T-helper 2 cell treated with Interferon-gamma antibody and Interleukin-4, amounts not matched to agents 5 μg/mL and 100 μg/mL, for 36 hours (primary cell): ENCODE measurements at places on chromosomes 12 and 14.

DNA sequence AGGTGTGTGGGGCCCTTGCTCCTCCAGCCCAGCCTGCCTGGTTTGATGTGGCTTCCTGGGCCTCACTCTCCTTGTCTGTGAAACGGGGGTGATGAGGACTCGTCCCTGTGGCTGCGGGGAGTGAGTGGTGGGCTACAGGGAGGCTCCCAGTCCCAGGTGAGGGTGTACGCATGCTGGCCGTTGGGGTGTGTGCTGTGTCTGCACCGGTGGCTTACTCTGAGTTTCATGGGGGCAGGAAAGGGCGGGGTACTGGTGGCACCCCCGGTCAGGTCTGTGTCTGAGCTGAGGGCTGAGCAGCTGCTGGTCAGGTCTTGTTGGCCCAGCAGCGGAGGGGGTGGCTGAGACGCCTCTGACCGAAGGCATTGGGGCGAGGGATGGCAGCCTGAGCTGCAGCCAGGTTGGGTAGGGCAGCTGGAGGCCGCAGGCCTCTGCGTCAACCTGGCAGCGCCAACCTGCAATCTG lies 11.2 kb downstream of the ULK1 start:
- DNase-seq, result no peak

DNA sequence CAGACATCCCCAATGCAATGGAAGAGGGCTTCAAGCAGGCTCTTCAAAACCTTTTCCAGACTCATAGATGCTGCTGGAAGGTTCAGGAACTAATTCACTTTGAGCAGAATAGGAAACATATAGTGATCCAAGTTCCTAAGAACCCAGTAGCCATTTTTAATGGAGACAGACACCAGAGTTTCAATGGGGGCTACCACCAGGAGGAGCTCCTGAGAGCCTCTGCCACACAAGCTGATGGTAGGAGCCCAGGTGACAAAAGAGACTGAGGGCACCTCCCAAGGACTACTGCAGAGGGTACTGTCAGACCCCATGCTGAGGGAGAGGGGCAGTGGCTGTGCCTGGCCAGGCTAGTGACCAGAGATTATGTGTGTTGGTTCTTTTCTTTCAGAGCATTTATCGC lies 45.9 kb downstream of the IFNG start:
- DNase-seq, result peak; percentile 20

- DNase-seq, result no peak
Observed at GRCh38 chr14:73242357-73242901, 5.1 kb downstream of the PAPLN start.

GRCh38 chr14:68612049-68612448 lies 180.8 kb downstream of the ZFP36L1 start:
- no peak for DNase-seq

DNA sequence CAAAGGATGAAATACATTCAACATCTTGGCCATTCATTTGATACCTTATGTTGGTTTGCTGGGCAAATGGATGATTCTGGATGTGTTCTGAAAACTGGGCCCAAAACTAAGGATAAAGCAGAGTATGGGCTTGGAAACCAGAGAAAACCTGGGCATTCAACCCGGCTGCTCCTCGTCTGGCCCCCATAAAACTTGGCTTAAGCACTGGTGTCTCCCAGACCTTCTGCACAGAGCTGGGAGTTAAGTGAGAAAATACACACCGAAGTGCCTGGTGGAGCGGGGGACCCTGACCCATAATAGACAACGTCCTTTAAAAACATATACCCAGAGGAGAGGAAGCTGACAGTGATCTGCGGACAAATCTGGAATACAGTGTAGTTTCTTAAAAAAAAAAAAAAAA lies 112.5 kb downstream of the FOXN3 start:
- no peak for DNase-seq

DNA sequence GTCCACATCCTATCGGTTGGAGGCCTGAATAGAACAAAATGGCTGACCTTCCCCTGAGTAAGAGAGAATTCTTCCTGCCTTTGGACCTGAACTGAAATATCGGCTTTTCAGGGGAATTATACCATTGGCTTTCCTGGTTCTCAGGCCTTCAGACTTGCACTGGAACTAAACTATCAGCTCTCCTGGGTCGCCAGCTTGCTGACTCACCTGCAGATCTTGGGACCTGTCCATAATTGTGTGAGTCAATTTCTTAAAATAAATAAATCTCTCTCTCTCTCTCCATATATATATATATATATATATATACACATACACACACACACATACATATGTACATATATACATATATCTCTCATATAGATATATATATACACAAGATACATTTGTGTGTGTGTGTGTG lies 41.6 kb downstream of the KCNK10 start:
- DNase-seq, result no peak

- DNase-seq, result no peak
Observed at GRCh38 chr12:88662961-88663360, 82.7 kb upstream of the KITLG start.

DNA sequence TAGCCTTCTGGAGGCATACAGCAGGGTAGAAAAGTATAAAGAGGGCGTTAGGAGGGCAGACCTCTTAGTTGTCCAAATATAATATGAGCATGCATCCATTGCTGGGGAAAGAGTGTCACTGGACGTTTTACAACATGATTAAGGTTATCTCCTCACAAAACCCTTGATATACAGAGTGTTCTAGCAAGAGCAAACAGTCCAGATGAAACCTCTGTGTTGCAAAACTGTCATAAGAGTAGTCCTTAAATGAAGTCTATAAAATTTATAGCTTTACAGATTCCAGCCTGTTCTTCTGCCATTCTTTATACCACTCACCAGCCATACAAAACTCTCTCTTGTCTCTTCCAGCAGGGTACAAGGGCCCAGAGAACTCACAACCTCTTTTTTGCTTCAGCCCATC lies 21.7 kb downstream of the WBP11 start:
- DNase-seq, result no peak

- no peak for DNase-seq
Observed at GRCh38 chr14:85479771-85480170, 50.2 kb upstream of the FLRT2 start.

DNA sequence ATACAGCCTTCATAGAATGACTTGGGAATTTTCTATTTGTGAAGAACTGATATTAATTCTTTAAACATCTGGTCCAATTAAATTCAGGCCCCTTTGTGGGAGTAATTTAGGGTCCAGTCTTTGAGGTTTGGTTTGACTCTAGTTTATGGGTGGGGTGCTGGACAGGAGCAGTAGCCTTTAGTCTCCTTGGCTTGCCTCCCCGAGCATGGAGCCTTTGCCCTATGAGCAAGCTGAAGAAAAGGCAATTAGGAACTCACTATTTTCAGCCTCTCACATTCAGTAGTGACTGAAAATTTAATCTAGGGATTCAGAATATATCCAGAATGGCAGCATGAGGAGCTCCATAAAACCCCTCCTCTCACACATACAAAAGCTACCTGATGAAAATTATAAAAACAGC lies 161.1 kb downstream of the TRHDE start:
- no peak for DNase-seq

DNA sequence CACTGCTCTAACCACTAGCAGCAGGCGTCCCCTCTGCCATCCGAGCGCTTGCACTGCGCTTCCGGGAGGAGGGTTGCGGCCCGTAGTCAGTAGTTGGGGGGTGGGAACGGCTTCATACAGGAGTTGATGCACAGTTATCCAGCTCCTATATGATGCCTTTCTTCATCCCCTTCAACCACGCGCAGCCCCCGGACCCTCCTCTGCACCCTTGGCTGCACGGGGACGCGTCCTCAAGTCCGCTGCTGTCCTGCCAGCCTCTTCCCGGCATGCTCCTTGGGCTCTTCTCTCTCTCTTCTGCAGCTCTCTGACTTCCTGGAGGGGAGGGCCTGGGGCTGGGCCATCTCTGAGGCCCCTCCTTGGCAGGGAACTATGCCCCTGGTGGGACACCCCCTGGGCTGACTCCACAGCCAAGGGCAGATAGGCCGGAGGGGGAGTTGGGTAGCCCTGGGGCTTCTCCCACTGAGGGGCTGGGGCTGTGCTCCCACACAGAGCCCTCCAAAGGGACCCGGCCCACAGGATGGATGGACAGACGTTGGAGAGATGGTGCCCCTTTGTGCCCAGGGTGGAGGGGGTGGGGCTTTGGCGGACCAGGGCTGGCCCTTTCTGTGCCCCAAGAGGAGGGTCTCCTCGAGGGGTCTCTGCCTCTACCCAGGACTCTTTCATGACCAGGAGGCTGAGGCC lies 29.0 kb downstream of the RTL1 start:
- no peak for DNase-seq

DNA sequence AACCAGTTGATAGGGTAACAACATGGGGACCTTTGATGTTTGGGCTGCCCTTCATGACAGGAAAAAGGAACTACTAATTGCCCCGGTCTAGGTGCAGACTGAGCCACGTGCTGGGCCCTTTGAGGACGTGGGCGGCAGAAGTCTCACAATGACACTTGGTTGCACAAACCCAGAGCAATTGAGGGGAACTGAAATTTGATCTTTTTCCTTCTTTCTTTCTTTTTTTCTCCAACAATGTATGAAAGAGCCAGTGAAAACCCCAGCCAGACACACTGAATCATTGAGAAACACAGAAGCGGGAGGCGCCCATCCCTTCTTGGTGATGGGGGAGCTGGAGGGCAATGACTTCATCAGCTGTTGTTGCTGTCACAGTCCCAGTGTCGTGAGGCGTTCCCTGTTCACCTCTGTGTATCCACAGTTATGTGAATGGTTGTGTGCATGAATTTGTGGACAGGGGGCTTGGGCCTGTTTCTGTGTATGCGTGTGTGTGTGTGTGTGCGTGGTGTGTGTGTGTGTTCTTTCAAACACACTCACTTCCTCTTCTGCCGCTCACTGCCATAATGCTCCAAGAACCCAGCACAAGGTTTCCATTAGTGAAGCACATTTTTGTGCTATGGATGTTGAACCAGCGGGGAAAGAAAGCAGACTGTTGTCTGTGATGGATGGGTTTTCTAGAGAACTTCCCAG lies 137.5 kb upstream of the CCND2 start:
- DNase-seq, result peak; percentile 78

DNA sequence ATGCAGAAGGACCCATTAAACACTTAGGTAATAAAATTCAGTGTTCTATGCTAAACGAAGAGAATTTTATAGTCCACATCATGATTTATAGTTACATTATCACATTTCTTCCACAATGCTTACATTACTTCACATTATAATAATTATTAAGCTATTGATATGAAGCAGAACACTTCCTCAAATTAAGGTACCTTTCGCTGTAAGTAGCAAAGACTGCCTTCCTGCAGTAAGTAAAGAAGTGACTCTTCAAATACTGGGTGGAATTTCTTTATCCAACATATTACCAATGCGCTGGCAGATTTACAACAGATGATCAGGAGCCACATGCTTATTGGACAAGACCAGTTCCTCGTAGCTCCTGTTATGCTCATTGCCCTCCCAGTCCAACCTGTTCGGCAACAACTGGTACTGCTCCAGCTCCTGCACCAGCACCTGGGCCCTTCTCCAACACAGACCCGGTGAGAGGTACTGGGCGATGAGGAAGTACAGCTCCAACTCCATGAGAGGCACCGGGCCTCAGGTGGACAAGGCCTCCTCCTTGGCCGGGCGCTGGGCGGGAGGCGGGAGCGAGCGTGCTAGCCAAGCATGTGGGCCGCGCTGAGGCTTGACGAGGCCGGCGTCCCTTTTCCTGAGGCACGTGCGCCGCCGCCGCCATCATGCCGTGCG lies 210.7 kb upstream of the ATP2B1 start:
- DNase-seq, result no peak

DNA sequence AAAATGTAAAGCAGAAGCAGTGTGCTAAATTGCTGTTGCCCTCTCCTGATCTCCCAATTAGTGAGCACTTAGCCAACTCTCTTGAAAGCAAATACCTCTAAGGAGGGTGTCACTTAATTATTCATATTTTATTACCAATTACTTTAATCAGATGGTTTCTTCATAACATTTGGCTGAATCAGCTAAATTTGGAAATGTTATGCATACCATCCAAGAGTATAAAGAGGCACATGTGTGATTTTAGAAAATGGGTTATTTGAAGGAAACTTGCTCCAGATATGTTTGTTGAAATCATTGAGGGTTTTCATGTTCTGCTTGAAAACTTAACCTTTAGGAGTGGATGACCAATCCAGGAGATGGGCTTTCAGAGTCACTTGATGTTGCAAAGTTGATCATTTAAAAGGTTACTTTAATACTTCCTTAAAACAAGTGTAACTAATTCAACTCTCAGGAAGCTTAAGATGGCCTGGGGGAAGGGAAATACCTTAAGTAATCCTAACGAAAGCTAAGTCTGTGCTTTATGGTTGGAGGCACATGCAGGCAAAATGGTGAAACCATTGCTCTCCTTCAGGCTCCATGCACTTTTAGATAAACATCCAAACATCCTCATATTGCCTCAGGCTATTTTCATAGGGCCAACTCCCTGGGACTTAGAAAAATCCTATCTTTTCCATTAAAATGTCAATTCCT lies 434.5 kb downstream of the MDGA2 start:
- DNase-seq, result no peak

GRCh38 chr12:121240484-121241101 lies 30.7 kb downstream of the P2RX4 start:
- peak; percentile 73 for DNase-seq

- no peak for DNase-seq
Observed at GRCh38 chr12:25894759-25895158, 63.7 kb upstream of the RASSF8 start.

- DNase-seq, result no peak
Observed at GRCh38 chr12:117408161-117408791, 46.9 kb upstream of the NOS1 start.

- DNase-seq, result no peak
Observed at GRCh38 chr12:11991604-11992003, 79.1 kb upstream of the BCL2L14 start.

- no peak for DNase-seq
Observed at GRCh38 chr14:36367985-36368774, 47.7 kb upstream of the MBIP start.

DNA sequence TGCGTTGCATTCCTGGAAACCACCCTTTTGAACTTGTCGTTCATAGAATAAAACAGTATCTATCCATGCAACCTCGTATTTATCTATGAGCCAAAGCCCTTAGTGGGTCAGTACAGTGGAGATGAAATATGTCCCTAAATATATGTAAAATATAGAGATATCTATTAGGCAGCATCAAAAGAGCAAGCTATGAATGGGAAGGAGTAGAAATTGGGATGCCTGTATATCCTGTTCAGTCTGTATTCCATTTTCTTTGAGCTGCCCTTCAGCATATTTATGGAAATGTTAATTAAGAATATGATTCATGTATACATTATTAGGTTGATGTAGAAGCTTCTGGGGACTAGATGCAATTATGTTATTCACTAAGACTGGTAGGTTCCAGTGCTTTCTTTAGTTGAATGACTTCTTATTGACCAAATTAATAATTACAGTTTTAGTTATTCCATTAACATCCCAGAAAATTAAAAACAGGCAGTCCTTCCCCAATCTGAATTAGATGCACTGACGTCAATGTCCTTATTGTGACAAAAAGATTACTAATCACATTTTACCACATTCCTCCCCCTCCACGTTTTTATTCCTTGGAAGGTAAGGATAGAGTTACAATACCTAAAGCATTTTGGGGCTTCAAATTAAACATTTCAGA lies 11.9 kb upstream of the FRMD6 start:
- DNase-seq, result no peak

DNA sequence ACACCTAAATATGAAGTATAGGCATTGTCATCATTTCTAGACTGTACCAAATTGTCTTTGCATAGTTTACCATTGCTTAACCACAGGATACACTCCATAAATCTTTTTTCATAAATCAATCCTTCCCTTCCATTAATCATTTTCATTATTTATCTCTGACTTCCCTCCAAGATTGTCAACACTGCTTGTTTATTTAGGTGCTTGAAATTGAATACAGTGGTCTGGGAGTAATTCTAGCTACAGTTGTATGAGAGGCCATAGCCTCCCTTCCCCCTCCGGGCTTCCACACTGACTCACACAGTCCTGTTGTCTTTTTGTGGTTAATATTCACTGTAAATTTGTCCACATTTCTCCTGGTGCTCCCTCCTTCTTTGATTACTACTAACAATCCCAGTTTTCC lies 114.2 kb upstream of the ARID2 start:
- no peak for DNase-seq
